HCT116 (cell line): ENCODE measurements at places on chromosomes 3 and 15.

GRCh38 chr3:156558389-156558788, 3.5 kb upstream of the SSR3 start:
- DNase-seq: no peak

- no peak for DNase-seq
Measured at GRCh38 chr15:59384507-59384906, 11.8 kb upstream of the MYO1E start.

- DNase-seq: peak; percentile 73
Measured at GRCh38 chr3:129690406-129690805, 83.9 kb upstream of the PLXND1 start.

DNA sequence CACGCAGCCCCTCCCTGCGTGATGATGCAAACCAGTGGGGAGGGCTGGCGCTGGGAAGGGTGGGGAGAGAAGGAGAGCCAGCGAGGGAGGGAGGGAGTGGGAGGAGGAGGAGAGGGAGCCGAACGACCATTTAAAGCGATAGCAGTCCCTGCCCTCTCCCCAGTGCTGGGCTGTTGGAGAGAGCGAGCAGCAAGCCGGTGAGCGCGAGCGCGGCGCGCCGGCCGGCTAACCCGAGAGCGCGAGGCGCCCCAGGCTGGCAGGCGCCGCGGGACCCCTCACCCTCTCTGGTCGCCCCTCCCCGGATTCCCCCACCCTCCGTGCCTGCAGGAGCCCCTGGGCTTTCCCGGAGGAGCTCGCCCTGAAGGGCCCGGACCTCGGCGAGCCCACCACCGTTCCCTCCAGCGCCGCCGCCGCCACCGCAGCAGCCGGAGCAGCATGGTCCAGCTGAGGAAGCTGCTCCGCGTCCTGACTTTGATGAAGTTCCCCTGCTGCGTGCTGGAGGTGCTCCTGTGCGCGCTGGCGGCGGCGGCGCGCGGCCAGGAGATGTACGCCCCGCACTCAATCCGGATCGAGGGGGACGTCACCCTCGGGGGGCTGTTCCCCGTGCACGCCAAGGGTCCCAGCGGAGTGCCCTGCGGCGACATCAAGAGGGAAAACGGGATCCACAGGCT, at the start of gene GRM7:
Gene GRM7, plus strand, starts transcription at position 162 of the 671 bp plus-strand sequence.
- no peak for DNase-seq

- DNase-seq: no peak
Measured at GRCh38 chr3:111519178-111519855, 22.7 kb upstream of the CD96 start.

DNA sequence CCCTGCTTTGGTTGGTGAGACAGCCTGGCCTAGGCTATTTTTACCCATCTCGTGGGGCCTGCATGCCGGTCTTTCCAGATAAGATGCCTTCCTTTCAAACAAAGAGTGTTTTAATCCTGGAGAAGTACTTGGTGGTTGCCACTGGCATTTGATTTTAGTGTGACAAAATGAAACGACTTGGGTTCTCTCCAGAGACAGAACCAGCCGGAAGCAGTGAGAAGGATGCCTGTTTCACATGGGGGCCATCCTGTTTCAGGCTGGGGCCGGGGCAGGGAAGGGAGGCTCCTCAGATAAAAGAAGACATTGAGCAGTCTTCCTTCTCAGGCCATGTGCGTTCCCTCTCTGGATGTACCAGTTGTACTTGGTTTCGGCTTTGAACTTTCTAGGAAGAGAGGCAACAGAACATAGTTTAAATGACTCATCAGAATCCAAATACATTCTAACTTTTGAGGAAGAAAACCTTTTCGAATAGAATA, 74.9 kb downstream of the TOP2B start:
- DNase-seq: no peak

- no peak for DNase-seq
Measured at GRCh38 chr3:13588221-13588701, 39.3 kb downstream of the FBLN2 start.

DNA sequence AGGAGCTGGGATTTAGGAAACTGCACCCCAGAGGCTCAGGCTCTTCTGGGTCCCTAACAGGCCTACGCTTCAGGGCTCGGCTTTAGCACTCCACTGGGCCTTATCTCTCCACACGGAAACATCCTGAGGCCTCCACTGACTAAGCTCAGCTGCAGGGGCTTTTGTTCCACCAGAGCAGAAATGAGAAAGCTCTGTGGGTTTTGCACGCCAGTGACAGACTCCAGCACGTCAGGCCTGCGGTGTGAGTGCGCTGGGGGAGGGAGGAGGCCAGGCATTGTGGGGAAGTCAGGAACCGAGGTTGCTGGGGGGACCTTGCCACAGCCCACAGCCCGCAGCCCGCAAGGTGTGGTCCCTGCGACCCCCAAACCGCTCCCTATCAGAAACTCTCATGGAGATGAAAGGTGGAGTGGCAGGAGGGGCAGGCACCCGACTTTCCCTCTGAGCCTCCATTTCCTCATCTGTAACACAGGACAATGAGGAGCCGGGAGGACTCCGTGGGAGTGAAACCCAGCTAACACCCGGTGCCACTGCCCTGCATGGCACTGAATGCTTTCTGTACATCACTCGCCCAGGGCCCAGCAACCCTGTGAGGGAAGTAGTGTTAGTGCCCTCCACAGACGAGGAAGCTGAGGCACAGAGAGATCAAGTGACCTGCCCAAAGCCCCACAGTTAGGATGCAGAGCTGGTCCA, 106.5 kb downstream of the TPRA1 start:
- DNase-seq: no peak

DNA sequence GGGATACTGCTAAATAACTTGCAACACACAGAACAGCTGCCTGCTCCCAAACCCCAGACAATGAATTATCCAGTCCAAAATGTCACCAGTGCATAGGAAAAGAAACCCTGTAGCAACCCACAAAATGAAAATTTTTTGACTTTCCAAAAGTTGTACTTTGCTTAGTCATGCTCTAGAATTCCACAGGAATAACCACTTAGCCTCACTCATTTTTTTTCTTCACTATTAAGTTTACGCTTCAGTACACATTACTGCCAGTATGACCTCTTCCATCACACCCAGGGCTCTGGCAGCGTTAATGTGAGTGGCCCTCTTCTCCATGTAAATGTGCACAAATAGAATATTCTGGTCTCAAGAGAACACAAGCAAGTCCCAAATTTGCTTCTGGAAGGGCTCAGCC, 259.8 kb downstream of the MAGI1 start:
- DNase-seq: no peak

DNA sequence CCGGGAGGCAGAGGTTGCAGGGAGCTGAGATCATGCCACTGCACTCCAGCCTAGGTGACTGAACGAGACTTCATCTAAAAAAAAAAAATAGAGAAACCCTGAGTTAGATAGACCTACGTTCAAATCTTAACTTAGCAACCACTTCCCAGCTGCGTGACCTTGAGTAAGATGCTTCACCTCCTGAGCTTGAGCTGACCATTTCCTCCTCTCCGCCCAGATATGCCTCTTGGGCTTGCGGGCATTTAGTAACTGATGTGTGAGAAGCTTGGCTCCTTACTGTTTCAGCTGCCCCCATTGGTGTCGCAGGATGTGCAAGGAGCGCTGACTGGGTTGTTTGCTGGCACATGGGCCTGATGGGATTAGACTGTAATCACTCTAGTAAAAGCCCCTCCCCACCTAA, 26.9 kb upstream of the ATG7 start:
- DNase-seq: no peak

- no peak for DNase-seq
Measured at GRCh38 chr15:51688863-51689262, 7.6 kb downstream of the SCG3 start.

GRCh38 chr15:92112711-92113110, 259.2 kb downstream of the SLCO3A1 start:
- no peak for DNase-seq

DNA sequence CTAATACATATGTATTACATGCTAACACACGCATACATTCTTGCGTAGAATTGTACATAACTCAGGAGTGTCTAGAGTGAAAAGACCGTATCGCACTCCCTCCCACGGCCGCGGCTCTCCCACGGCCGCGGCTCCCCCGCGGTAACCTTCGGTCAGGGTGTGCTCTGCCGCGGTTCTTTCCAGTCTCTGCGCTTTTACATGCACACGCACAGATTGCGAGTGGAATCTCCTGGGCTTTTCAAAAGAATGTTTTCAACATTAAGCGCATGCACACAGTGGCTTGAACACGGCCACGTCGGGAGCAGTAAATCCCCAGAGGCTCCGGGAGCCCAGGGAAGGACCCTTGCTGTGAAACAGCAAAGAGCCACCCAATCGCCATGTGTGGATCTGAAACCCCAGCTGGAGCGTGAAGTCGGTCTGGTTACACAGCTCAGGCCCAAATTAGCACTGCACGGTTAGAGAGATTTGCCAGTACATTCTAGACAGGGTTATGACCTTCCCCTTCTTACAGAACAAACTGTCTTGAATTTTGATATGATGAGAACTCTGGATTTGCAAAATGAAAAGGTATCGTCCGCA, 805 bp upstream of the RGMA start:
- no peak for DNase-seq

DNA sequence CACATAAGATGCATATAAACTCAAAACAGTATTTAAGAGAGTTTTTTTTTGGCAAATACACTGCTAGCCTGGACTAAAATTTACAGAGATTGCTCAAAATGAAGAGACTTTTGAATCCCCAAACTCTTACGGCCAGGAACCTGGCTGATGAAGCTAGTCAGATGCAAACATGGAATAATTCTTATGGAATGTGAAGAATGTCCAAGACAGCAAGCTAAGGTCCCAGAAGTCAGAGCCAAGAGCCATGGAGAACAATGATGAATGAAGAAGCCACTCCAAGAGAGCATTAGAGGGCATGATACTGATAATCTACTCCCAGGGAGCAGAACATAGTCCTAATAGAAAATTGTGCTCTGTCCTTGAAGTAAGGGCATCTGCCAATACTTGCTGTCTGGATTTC, 705.5 kb downstream of the DIPK2A start:
- no peak for DNase-seq

GRCh38 chr15:33746203-33746602, 222.1 kb upstream of the CHRM5 start:
- no peak for DNase-seq

- peak; percentile 79 for DNase-seq
Measured at GRCh38 chr3:65953301-65953812, 85.4 kb downstream of the MAGI1 start.

GRCh38 chr3:179765396-179765795, 112.6 kb downstream of the USP13 start:
- DNase-seq: no peak

DNA sequence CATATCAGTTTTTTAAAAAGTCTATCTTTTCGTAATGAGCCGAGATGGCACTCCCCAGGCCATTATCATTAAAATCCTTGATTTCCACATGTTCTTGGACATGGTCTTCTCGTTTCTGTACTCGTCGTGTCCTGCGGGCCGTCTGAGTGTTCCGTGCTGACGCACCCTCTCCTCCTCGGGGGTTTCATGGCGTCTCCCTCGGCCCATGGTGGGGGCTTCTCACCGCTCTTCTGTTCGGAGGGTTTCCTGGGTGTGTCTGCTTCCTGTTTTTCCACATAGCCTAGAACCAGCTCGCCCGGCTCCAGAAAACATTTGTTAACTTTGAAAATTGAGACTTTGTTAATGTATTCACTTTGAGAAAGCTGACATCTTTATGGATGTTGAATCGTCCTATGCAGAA, 92.7 kb downstream of the VGLL4 start:
- no peak for DNase-seq

DNA sequence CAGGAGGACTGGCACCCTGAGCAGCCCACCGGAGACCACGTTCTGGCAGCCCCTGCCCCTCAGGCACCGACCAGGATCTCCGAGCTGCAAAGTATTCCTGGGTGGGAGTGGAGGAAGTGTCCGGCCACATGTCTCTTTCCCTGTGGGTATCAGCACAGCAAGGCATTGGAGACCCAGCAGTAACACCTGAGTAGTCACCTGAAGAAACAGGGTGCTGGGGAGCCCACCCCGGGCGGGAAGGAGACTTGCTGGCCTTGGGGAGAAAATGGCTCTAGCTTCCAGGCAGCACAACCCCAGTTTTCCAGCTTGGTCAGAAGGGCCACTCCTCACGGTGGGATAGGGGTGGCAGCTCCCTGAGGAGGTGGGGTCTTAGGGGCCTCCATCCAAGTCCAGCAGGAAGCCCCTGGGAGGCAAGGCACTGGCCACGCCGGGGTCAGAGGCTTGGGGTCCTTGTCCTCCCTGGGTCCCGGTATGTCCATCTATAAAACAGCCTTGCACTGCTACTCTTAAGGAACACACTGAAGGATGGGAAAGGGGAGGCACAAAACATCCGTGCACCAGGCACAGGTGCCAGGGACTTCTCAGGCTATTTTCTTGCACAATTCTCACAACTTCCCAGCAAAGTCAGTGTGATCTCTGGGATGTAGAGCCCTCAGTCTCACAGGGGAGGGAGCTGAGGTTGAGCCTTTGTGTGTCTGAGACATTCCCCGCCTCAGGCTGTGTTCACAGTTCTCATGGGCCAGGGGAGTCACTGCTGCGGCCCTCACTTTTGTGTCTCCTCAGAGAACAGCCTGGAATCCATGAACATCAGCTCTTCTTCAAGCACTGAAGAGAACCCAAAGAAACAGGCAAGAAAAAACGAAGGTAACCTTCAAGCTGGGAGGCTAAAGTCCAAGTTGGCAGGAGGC, 11.9 kb downstream of the CFAP100 start:
- DNase-seq: no peak

DNA sequence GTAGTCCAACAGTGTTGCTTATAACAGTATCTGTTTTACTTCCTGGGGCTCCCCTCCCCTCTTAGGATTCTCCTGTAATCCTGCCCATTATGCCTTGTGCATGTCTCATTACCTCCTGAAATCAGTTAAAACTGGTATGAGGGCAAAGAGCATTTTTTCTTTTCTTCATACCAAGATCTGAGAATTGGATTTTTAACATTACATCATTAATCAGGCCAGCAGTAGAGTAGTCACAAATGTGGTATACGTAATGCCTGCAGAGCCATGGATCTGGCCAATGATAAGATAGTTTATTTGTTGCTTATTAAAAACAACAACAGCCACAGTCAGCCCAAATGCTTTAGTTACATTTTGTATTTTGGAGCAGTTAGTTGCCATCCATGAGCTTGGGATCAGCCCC, 23.2 kb downstream of the ARID3B start:
- DNase-seq: no peak

DNA sequence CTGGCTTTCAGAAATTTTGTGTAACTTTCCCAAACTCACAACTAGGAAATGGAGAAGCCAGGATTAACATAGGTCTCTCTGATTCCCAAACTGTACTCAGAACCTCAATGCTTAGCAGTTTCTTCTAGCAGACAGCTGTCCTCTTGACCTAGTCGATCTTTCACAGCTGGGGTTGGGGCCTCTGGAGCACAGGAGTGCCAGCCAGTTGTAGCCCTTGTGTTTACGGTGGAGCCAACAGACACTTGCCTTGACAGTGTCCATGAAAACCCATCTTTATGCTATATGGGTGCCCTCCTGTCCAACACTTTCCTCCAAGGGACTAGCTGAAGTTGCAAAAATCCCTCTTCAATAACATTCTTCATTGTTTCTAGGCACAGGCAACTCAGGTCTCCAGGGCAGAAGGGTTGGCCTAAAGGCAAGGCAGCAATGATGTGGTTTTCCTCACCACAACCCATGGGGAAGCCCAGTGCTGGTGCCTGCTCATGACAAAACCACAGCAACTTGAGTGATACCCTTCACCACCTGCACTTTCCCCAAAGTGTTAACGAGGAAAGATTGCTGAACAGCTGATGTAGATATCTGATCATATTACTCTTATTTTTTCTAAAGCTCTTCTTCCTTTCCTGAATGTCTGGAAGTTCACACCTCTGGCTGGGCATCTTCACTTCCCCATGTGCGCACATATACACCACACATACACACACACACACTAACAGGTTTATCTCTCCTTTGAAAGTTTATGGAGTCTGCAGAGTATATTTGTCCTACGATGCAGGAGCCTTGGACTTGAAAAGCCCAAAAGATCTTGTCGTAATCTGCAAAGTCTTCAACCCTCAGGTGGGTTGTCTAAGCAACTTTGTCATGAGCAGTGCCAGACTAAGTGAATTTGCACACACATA, 11.0 kb upstream of the KNG1 start:
- no peak for DNase-seq
